ENCODE measurements at places on chromosomes 2 and 18.

- DNase-seq: no peak
These were observed 26.5 kb downstream of the TNS1 start for GRCh38 chr2:217976301-217976700.

DNA sequence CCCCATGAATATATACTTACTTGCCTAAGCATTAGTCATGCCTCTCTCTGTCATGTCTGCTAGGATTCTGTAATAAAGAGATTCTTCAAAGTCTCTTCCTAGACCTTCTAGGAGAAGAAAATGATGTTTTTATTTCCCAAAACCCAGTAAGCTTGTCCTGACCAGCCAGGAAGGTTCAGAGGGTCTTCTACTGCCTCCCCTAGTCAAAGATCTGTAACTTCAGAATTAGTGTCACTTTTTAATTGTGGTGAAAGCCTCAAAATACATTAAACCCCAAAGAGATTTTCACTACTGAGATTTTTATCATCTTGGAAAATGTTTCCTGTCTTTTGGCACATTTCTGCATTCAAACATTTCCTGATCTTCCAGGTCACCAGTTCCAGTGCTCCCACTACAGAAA, 232.9 kb upstream of the STK17B start:
- no peak for DNase-seq

GRCh38 chr2:164314148-164314547, 307.1 kb downstream of the GRB14 start:
- no peak for DNase-seq

DNA sequence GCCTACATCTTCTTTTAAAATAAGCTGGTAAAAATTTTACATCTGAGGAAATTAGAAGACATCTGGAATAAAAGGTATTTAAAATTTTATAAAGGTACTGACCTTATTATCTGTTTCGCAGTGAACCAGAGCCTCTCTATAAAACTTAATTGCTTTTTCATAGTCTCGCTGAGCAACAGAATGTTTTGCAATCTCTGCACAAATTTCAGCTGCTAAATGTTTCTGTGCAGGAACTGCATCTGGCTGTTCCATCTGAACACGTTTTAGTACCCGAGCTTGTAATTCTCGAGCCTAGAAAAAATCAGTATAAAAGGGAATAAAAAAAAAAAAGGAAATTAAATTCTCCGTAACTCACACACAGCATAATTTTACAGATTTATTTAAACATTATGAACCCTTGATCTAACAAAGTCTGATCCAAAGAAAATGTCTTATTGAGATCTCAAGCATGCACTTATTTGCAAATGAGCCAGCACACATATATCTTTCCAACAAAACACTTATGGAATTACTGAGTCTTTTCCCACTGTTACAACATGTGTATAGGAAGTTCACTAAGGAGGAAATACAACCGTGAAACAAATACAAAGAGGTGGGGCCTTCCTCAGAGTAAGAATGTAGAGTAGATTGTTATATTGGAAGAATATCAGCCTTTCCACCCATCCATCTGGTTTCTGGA, 51.8 kb downstream of the TTC21B start:
- DNase-seq: no peak

- no peak for DNase-seq
These were observed 38.0 kb downstream of the KYNU start for GRCh38 chr2:142915502-142915901.

GRCh38 chr2:229586746-229587705, 127.3 kb downstream of the DNER start:
- no peak for DNase-seq

DNA sequence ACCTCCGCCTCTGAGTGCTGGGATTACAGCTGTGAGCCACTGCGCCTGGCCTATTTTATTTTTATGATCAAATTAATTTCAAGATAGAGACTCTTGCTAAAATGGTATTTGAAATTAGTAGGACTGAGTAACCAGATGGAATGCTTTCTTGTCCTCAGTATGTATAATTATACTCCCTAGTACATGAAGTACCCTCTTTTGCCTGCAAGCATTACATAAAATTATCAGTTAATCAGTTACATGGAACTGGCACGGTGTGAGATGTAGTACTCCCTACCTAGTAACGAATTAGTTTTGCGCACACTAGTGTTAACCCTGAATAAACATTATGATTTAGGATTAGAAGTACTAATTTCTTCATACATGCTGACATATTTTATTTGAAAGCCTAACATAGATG, 41.6 kb downstream of the RBBP8 start:
- DNase-seq: no peak

- no peak for DNase-seq
These were observed 25.0 kb downstream of the DCDC2C start for GRCh38 chr2:3728104-3729054.

DNA sequence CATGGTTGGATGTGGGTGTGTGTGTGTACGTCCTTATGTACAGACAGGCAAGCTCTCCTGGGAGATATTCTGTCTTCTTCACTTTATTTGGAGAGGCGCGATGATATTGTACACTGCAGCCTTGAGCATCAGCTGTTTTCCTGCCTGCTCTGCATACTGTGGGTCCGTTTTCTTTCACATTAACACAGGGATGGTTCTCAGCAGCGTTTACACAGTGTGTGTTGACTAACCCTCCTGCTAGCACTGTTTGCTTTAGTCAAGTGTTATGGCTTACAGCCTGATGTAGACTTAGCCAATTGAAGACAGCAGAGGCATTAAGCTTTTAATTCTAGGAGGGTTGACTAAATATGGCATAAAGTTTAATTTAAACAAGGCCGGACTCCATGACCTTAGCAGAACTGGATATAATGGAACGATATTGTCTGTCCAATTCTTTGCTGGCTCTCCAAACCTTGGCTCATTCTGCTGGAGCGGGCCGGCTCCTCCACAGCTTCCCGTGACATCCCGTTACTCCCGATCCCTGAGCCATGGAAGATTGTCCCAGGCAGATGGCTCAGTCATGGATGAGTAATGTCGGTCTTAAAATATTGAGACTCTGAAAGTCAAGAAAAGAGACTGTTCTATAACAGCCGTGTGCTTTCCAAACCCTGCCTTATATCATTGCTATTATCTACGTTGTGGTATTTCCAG, 134.7 kb downstream of the TPGS2 start:
- DNase-seq: no peak

Data from stimulated activated CD4-positive, alpha-beta T cell treated with anti-CD3 and anti-CD28 coated beads, Interleukin-12 subunit alpha, Interleukin-12 subunit beta, amount 100 ng/mL, for 24 hours (primary cell).